GM04504 (cell line): ENCODE measurements at places on chromosomes 3 and 15.

DNA sequence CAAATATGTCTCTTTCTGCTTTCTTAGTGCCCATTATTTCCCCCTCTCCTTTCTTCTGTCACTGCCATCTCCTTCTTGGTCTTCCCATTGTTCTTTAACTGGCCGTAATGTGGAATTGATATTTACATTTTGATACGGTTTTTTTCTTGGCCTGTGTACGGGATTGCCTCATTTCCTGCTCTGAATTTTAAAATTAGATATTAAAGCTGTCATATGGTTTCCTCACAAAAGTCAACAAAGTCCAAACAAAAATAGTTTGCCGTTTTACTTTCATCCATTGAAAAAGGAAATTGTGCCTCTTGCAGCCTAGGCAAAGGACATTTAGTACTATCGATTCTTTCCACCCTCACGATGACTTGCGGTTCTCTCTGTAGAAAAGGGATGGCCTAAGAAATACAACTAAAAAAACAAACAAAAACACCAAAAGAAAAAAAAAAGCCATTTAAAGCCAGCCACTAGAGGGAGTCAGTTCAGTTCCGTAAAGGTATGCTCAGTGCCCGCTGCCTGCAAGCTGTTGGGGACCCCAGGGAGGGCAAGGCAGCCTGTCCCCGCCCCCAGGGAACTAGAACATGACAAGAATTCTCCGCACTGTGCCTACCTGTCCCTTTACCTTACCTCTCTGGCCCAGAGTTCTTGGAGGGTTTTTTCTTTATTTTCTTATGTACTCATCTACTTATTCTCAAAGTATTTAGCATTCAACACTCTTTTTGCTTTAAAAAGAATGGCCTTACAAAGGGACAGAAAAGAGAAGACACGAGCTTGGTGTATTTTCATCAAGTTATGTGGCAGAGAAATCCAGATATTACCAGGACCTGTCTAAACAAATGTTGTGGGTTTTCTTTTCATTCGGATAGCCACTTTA lies 30.0 kb upstream of the NR2E3 start:
- DNase-seq, result no peak

DNA sequence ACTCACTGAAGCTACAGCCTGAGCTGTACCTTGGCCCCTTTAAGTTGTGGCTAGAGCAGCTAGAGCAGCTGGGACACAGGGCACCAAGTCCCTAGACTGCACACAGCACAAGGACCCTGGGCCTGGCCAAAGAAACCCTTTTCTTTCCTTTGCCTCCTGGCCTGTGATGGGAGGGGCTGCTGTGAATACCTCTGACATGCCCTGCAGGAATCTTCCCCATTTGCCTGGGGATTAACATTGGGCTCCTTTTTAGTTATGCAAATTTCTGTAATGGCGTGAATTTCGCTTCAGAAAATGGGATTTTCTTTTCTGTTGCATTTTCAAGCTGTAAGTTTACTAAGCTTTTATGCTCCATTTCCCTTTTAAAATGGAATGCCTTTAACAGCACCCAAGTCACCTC lies 611.2 kb upstream of the ARPP21 start:
- DNase-seq, result no peak

- DNase-seq, result peak; percentile 7
Measured at GRCh38 chr3:71930056-71930991, 145.4 kb upstream of the PROK2 start.

DNA sequence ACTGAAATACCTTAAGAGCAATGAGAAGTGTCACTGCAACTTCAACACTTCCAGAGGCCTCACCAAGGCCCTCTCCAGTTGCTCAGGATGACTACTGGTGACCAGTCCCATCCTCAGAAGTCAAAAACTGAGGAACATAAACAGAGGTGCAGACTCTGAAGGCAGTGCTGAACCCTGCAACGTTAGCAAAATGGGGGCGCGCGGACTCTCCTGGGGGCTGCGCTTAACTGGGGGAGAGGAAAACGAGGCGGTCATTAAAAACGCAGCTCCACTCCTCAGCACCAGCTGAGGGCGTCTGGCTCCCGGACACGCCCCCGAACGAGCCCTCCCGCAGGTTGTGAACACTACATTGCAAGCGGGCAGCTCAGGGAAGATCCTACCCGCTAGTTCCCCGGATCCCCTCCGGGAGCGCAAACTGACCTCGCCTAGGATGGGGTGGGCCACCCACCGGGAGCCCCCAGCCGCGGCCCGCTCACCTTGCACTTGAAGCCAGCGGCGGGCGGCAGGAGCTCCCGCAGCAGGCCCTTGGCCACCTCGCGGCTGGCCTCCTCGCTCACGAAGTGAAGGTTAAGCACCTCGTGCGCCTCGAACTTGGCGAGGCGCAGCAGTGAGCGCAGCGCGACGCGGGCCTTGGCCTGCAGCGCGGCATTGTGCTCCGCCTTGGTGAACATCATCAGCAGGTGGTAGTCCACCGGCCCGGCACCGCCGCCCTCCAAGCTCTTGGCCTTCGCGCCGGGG lies 711 bp downstream of the XXYLT1 start:
- no peak for DNase-seq

DNA sequence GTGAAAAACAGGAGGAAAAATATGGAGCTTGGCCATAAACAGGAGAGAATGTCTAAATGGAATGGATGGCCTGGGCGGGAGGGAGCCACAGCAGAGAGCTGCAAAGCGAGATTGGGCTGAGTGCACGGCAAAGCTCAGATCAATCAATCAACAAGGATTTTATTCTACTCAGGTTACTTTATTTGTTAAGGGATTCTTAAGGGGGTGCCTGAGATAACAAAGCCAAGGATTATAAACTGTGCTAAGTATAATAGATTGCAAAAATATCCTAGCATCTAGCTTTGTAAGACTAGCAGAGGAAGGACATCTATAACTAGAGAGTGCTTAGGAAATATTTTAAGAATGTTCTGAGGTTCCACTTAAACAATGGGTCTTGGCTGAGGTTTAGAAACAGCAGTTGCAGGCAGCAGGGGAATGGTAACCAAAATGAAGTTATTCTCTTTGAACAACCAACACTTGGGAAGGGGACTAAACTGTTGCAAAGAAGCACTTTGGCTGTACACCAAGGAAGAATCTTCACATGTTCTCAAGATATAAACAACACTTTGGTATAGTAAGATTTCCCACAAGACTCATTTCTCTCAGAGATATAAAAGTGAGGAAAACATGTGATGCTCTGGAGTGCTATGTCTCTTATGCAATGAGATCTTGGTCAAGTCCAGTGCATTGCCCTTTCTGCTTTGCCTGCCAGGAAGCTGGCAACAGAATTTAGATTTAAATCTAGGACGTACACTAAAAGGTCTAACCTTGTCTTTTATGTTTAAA lies 35.5 kb downstream of the TMEM212 start:
- DNase-seq, result peak; percentile 25

DNA sequence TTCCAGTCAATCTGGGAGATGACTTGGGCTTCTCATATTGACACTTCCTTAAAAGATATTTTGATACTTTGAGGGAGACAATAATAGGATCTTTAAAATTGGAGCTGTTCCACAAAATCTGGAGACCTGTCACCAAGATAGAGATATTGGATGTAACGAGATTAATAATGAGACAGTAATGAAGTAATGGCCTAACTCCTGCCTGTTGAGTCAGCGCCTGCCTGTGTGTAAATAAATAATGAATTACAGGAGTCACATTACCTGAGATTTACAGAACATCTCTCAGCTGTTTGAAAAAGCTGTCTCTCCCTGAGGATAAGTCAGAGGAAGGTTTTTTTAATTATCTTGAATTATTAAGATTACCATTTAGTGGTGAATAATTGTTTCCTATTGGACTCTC lies 43.8 kb upstream of the MITF start:
- DNase-seq, result no peak

DNA sequence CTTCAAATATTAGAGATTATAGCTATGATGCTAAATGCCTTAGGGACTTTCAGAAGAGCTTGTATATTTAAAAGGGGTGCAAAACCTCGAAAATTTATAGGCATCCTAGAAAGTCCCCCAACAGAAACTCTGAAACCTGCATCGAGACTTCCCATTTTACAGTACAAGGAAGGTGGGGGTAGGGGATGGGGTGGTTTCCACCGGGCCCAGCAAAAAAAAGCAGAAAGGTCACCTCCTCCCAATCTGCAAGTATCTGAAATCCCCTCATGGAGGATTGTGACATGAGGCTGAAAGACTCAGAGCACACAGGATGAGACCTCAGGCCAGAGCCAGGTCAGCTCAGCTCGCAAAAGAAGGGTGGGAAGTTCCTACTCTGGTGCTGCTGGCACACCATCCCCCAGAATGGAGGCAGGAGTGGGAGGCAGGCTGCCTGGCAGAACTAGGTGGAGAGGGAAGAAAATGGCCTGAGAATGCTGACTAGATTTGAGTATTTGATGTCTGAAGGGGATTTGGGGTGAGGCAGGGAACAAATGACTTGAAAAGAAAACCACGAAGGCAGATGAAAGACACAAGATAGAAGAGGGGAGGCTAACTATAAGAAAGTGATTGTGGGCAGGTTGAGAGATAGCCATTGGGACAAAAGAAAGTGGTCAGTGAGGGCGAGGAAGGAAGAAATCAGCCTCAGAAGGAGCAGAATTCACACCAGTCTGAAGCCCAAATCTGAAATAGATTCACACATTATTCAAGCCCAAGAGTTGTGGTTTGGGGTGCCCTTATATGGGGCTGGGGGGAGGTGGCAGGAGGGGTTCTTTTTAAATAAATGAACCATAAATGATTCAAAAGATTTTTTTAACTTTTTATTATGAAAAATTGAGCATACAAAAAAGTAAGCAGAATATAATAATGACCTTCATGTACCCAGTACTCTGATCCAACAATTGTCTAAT lies 22.5 kb upstream of the TSC22D2 start:
- no peak for DNase-seq

GRCh38 chr15:94324117-94324826 lies 92.9 kb downstream of the MCTP2 start:
- DNase-seq, result peak; percentile 10

GRCh38 chr3:172312711-172313110 lies 135.5 kb downstream of the GHSR start:
- DNase-seq, result no peak

GRCh38 chr3:156649681-156650080 lies 24.7 kb upstream of the TIPARP start:
- DNase-seq, result no peak

DNA sequence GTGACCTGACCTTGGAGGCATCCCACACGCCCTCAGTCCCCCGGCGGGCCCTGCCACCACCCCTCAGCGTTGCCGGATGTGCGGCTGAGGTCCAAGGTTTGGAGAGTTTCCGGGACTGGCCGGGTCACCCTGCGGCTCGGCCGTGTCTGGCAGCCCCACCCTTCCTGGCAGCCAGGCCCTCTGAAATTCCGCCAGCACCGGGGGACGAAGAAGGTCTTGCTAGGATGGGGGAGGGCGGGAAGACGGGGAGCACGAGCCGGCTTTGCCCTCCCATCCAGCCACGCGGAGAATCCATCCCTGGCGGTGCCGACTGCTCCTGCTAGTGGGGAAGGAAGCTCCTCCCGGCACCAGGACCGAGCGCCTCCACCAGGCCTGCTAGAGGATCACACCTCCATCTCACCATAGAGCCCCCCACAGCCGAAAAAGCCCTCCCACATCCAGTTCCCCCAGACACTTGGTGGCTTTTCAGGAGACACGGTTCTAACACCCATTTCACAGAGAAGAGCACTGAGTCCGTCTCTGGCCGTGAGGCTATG lies 81.5 kb downstream of the CPN2 start:
- DNase-seq, result no peak

DNA sequence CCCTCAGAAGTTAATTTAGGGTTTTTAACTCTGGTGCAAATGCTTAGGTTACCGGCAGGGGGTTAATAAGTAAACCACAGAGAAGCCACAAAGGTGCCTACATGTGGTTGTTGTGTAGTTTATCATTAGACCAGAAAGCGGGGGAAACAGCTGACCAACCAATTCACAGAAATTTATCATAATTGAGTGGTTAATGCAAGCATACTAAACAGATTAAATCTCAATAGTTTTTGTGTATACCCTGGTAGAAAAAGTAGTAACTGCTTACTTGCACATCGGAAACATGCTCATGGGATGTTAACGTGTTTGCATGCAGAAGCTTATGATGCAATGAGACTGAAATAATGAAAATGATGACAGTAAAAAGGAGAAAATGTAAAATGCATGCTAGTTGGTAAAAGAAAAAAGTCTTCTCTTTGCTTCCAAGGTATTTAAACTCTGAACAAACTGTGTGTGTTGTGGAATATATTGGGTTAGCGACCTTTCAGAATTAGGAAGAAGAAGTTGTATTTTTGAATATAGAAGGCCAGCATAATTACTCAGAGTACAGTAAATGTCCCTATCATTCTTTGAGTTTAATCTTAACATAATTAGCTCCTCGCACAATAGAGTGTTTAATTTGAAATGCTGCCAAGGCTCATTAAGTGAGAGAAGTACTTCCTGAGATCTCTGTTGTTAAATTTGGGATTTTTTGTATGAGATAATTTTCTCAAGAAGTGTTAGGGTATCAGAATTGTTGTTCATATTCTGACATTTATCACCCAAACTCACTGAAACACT lies 316.2 kb downstream of the PTPRG start:
- DNase-seq, result no peak

- peak; percentile 62 for DNase-seq
Measured at GRCh38 chr3:156483426-156483825, 71.5 kb downstream of the SSR3 start.

- no peak for DNase-seq
Measured at GRCh38 chr15:78943692-78944091, 1.2 kb downstream of the CTSH start.

DNA sequence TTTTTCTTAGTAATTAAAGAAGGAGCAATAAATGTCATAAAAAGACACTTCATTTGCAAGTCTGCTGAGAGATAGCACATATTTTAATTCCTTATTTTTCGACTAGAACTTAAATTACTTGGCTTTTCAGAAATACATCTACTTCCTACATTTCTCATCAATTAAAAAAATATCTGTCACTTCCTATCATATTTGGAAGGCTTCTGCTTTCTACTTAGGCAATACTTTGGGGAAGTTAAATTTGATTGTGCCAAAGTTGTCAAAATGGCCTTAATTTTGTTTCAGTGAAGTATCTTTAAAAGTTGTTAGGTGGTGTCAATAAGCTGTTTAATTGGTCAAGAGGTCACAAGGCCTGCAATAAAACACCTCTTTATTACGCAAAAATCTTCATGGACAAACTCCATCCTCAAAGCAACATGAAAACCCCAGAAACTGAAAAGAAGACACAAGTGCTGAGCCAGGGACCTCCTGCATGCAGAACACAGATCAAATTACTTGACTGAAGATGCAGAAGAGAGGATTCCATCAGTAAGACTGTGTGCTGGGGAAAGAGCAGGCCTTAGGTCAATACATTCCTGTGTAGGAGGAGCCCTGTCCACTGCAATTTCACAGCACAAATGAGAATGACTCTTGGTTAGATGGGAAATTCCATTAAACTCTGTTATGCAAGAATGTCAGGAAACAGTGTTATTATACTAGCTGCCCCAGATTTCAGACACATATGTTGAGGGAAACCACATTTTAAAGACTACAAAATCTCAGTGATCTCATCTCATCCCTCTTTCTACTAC lies 48.0 kb upstream of the FSTL1 start:
- peak; percentile 94 for DNase-seq

- DNase-seq, result no peak
Measured at GRCh38 chr3:73734211-73735089, 109.7 kb upstream of the PDZRN3 start.
